ENCODE measurements at places on chromosomes 12 and 14.

DNA sequence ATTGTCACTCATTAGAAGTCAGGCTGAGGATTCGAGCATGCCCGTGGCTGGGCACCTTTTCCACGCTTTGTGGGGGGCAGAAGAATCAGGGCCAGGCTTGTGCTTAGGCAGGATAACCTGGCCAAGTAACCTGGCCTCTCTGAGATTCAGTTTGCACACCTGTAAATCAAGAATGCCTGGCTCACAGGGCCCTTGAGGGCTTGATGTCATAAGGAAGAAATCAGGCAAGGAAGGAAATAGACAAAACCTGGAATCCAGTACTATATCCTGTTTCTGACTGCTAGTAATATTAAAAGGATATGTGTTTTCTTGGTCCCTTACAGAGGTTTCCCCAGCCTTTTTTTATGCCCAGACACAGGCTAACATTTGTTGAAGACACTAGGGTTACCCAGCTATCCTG lies 91.9 kb downstream of the SAMD4A start:
- no peak for DNase-seq

DNA sequence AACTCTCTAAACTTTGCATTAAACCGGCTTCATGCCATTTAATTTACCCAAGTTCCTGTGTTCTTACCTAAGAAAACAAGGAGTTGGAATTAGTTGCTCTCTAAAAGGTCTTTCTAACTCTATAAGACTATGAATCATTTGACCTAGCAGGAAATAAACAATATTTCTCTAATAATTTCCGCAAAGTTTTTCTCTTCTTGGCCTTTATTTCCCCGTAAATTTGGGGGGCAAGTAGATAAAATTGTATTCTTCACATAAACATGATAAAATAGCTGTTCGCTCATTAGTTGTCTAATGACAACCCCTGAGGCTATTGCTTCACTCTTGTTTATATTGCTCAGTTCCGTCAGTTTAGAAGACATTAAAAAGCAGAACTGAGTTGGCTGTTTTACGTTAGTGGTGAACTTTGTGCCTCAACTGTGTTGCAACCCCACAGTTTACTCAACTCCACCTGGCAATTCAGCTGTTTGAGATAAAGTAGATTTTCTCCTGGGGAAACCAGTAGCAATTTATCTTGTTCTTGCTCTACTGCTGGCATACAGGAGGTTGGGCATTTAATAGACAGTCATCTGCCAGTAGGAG lies 74.7 kb downstream of the BTG1 start:
- DNase-seq: no peak

- no peak for DNase-seq
Measured at GRCh38 chr12:97637770-97638169, 175.2 kb downstream of the RMST start.

- no peak for DNase-seq
Measured at GRCh38 chr12:6946033-6946919, 2.5 kb downstream of the C12orf57 start.

DNA sequence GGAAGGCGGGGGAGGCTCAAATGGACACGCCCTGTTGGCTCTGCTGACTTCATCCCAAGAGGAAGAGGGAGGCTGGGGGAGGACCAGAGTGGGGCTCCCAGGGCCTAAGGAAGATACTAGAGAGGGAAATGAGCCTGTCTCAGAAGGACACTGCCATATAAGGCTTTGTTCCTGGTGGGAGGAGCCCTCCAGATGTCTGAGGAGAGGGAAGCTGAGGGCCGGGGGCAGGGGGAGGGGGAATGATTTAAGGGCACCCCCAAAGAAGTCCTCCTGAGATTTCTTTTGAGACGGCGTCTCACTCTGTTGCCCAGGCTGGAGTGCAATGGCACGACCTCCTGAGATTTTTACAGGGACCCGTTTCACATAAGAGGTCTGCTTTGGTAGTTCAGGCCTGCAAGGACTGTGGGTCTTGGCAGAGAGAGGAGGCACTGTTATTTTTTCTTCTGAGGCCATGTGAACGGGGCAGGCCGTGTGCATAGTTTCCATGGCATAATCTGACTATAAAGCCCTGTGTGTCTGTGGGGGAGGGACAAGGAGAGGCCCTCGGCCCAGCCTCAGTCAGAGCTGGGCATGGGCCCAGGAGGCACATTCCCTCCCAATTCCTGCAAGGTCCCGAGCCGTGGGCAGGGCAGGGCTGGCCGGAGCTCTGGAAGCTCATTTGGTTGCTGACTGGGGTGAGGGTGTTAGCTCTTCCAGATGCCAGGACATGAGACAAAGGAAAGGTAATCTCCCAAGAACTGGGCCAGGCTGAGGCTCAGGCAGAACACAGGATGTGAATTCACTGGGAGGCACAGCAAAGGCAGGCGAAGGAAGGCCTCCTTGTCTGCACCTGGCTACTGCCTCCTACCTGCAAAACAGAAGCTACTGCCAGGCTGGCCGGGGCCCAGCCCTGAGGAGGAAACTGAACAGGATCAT lies 22.2 kb upstream of the PLEKHG3 start:
- no peak for DNase-seq

- no peak for DNase-seq
Measured at GRCh38 chr14:94615823-94616570, 3.8 kb downstream of the SERPINA3 start.
